Thoracic aorta endothelial cell (primary cell): ENCODE measurements at places on chromosomes 12 and 14. TPM values are rescaled to one million over a fixed set of nuclear protein-coding genes. Genes with fewer than 3 reads are reported as not detected.

The C12orf56 gene
- total RNA-seq: under 0.01 and 0.13 TPM in 2 replicates

The METTL17 gene
- total RNA-seq: 38.3 and 50.9 TPM in 2 replicates

The B4GALNT3 gene
- total RNA-seq: 0.14 TPM in 1 of 2 replicates, not detected in the other

The SERPINA10 gene
- total RNA-seq: not detected in 2 replicates

The GLT1D1 gene
- total RNA-seq: not detected in 2 replicates

The LRCOL1 gene
- total RNA-seq: not detected in 2 replicates

The TRAFD1 gene
- 24.2 and 29.4 TPM in 2 replicates for total RNA-seq

The SOAT2 gene
- total RNA-seq: not detected in 2 replicates

The BAG5 gene
- total RNA-seq: 48.4 and 48.9 TPM in 2 replicates

The SLC5A8 gene
- total RNA-seq: not detected in 2 replicates
